Neural crest cell (in vitro differentiated cells): ENCODE measurements at places on chromosomes 2 and 18.

DNA sequence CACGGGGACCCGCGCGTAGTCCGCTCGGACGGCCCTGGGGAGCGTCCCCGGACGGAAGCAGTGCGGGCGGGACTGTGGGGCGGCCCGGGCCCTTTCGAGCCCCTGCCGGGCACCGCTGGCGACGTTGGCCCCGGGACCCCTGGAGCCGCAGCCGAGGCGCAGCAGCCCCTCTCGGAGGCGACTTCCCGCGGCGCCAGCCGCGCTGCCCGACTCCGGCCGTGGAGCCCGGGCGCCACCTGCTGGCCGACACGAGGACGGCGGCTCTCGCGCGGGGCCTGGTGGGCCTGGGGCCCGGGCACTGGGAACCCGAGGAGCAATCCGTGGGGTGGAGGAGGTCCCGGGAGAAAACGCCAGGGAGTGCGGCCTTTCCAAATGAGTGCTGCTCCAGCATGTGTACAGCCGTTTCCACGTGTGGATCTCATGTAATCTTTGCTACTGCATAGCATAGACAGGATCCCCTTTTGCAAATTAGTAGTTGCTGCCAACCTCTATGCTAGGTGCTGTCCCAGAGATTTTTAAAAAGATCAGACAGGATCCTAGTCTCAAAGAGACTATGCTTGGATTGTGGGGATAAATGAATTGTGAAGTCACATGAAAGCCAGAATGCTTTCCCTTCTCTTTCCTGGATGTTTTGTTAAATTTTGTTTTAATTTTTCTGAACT, 4.0 kb downstream of the ID2 start:
- peak; percentile 93 for DNase-seq
- H3K36me3 ChIP-seq: peaks cover 2% of the 10 kb centered on the region
- peak overlapping the region; percentile 74 for H3K4me3 ChIP-seq
- H3K27ac ChIP-seq: no peak overlapping the region
- peaks cover 37% of the 10 kb centered on the region for H3K4me1 ChIP-seq

DNA sequence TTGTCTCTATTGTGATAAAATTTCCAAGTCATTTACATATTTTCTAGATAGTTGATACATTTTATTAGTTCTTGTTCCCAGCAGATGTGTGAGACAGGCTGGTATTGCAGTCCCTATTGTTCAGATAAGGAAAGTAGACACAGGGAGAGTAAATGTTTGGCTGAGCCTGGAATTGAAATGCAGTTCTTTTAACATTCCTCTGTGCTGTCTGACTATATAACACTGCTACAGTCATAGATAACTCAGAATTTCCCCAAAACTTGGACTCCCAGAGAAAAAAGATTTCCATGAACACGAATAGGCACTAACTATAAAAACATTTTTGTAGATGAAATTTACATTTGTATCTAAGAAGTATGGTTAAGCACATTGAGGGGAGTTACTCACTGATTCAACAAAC, 71.4 kb downstream of the PLCL1 start:
- no peak overlapping the region for H3K27ac ChIP-seq
- H3K4me3 ChIP-seq: no peak overlapping the region
- no peak for DNase-seq
- no peaks in the 10 kb centered on the region for H3K36me3 ChIP-seq

DNA sequence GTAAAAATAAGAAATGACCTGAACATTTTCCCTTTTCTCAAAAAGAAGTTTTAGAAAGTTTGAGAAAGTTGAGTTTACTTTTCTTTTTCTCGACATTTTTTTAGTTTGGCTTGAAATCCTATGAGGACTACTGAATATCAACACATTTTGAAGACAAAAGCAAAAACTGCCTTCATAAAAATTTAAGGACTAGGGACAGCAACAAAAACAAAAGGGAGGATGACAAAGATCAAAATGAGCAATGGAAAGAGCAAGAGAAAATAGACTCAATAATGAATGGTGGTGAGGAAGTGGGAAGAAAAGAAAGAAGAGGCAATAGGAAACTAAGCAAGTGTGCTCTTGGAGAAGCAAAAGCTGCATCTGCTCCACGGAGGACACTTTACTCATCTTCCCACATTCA, 82.5 kb downstream of the ABCA12 start:
- H3K36me3 ChIP-seq: no peaks in the 10 kb centered on the region
- H3K4me3 ChIP-seq: no peak overlapping the region
- H3K27me3 ChIP-seq: no peaks in the 10 kb centered on the region
- DNase-seq: no peak
- H3K27ac ChIP-seq: no peak overlapping the region

GRCh38 chr18:48799724-48800315, 150.9 kb downstream of the SMAD7 start:
- no peaks in the 10 kb centered on the region for H3K27me3 ChIP-seq
- H3K4me3 ChIP-seq: no peak overlapping the region
- H3K27ac ChIP-seq: no peak overlapping the region
- no peak for DNase-seq
- H3K4me1 ChIP-seq: no peaks in the 10 kb centered on the region

DNA sequence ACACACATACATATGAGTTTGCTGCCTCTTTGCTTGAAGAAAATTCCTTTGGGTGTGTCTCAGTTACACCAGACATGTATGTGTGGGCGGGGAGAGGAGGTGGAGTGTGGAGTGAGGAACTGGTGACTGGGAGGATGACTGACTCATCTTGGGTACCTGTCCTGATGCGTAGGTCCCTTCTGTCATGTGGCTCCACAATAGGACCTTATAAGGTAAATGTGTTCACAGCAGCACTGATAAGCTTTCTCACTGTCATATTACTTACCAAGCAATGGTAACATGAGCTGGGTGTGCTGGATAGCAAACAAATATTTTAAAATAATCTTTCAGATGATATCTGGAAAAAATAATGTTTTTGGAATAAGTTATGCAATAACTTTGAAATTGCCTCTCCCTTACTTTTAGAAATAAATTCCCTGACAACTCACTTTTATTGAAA, 45.1 kb downstream of the SLC9A2 start:
- H3K36me3 ChIP-seq: no peaks in the 10 kb centered on the region
- no peaks in the 10 kb centered on the region for H3K4me1 ChIP-seq
- DNase-seq: no peak
- no peak overlapping the region for H3K27ac ChIP-seq
- no peak overlapping the region for H3K4me3 ChIP-seq

DNA sequence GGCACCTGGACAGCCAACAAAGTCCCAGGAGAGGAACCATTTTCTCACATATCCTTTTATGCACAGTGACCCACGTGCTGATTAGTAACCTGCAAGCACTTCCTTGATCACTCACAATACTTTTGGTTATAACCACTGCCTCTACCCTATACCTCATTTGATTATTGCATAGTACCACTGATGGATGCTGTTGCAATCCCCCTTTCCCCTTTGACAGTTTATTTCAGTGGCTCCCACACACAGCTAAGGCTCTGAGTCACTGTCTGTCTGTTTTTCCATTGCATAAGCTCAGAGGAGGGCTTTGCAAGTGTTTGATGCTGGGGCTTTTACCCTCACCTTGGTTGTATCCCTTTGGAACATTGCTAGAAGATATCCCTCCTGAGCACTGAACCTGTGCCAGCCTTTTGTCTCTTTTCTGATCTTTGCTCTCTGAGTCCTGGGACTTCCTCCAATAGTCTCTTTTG, 101.7 kb upstream of the RBBP8 start:
- H3K27me3 ChIP-seq: no peaks in the 10 kb centered on the region
- H3K4me1 ChIP-seq: no peaks in the 10 kb centered on the region
- peaks cover 4% of the 10 kb centered on the region for H3K36me3 ChIP-seq
- no peak overlapping the region for H3K4me3 ChIP-seq

DNA sequence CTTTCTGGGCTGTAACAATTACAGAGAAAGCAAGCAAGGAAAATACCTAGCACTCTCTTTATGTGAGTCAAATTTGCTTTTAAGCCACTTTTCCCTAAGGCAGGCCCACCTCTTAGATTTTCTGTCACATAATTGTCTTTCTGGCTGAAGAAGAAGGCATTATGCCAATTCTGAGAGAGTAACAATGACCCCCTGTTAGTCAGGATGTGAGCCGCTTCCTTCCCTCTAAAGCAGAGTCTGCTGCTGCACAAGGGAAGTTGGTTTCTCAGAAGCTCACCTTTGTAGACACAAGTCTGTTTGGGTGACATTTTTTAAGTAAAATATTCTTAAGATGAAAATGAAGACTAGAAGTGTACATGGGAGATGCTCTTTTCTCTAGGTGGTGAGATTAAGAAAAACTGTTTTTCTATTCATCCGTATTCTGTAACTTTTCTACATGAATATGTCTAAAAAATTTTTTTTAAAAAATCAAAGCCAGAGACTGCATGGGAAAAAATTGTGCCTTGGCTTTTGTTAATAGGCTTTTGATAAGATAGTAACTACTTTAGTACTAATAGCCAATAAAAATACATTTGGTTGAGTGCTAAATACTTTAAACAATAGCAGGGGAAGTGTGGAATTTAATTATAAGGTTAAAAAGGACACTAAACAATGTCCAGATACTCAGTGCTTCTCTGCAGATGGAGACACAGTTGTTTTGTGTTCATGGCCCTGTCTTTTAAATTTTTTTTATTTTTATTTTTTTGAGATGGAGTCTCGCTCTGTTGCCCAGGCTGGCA, 33.4 kb upstream of the VPS54 start:
- DNase-seq: no peak
- H3K27ac ChIP-seq: no peak overlapping the region
- peaks cover 38% of the 10 kb centered on the region for H3K4me1 ChIP-seq

GRCh38 chr18:39911716-39912115, 2043.3 kb upstream of the PIK3C3 start:
- no peak for DNase-seq
- no peak overlapping the region for H3K27ac ChIP-seq
- no peaks in the 10 kb centered on the region for H3K36me3 ChIP-seq

DNA sequence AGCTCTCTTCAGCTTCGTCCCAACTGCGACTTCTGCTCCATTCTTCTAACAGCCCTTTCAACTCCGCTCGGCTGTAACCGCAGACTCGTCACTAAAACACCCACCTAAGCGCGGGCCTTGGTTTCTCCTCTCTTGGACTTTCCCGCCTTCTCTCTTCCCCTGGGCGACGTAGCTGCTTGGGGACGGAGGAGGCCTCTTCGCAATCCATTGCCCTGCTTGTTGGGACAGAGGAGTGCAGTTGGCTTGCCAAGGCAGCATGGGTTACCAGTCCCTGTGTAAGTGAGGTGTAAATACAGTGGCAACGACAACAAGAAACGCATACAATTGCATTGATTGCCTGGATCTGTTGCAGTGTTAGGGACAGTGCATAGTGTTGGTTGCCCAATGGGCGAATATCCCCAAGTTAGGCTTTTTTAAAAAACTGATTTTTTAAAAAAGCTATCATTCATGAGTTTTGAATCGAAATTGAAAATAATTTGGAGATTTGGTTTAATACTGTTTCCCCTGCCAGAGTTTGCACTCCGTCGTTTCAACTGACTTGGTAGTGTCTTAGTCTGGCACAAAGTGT, 484 bp upstream of the DARS1 start:
- no peaks in the 10 kb centered on the region for H3K36me3 ChIP-seq
- H3K27me3 ChIP-seq: no peaks in the 10 kb centered on the region
- H3K4me1 ChIP-seq: peaks cover 20% of the 10 kb centered on the region
- DNase-seq: no peak

GRCh38 chr2:71658771-71659170, 205.4 kb downstream of the DYSF start:
- H3K27me3 ChIP-seq: no peaks in the 10 kb centered on the region
- H3K36me3 ChIP-seq: peaks cover 5% of the 10 kb centered on the region
- no peak overlapping the region for H3K4me3 ChIP-seq
- no peak for DNase-seq

DNA sequence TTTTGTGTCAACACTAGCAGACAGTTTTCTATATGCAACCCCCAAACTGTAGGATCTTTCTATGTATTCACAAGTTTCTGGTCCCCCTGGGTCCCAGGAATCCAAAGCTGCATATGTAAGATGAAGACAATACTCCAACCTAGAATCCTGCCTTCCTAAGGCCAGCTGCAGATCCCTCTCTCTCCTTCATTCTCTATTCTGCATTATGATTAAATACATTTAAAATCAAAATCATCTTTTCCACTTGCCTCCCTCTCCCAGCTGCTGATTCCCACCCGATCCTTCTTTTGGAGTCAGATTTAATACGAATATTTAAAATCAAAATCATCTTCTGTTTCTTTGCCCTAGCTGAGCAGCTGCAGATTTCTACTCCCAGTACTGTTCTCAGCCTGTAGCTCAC, 783.0 kb upstream of the ZEB2 start:
- no peaks in the 10 kb centered on the region for H3K36me3 ChIP-seq
- H3K27me3 ChIP-seq: no peaks in the 10 kb centered on the region
- H3K4me3 ChIP-seq: no peak overlapping the region
- no peak for DNase-seq
- no peak overlapping the region for H3K27ac ChIP-seq
- H3K4me1 ChIP-seq: peaks cover 24% of the 10 kb centered on the region

- no peak for DNase-seq
- no peaks in the 10 kb centered on the region for H3K4me1 ChIP-seq
- H3K4me3 ChIP-seq: no peak overlapping the region
- H3K36me3 ChIP-seq: no peaks in the 10 kb centered on the region
These were observed 84.6 kb downstream of the TMEM237 start for GRCh38 chr2:201558665-201559064.

DNA sequence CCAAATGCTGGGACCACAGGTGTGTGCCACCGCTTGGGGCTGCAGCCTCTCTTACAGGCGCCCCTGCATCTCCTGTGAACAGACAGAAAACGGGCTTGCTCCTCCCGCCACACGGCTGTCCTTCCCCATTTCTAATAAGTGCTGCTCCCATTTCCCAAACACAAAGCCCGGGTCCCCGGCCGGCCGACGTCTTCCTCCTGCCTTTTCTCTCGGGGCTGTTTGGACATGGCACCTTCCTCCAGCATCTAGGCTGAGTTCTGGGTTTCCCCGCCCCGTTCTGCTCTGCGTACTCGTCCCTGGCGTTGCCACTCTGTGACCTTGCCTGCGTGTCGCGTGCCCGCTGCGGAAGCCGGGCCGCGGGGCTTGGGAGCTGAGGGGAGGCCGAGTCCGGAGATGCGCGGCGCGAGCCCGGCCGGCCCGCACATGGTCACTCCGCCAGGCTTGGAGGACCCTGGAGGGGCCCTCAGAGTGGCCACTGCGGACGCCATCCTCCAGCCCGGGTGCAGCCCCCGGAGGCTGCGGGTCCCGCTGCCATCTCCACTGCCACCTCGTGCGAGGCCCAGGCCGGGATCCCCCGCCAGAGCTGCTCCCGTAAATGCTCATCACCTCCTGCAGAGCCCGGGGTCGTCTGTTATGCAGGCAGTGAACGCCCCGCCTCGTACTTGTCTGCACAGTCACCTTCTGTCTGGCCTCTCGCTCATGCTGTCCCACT, 26.3 kb downstream of the PRELID3A start:
- peaks cover 23% of the 10 kb centered on the region for H3K36me3 ChIP-seq
- peaks cover 6% of the 10 kb centered on the region for H3K4me1 ChIP-seq
- peak overlapping the region; percentile 89 for H3K27ac ChIP-seq
- H3K27me3 ChIP-seq: no peaks in the 10 kb centered on the region
- H3K4me3 ChIP-seq: peak overlapping the region; percentile 49

- no peaks in the 10 kb centered on the region for H3K36me3 ChIP-seq
- no peaks in the 10 kb centered on the region for H3K27me3 ChIP-seq
- H3K4me3 ChIP-seq: no peak overlapping the region
- H3K27ac ChIP-seq: no peak overlapping the region
These were observed 16.1 kb downstream of the WIPF1 start for GRCh38 chr2:174581491-174581890.

- no peak overlapping the region for H3K27ac ChIP-seq
- H3K36me3 ChIP-seq: no peaks in the 10 kb centered on the region
- no peak for DNase-seq
- peaks cover 3% of the 10 kb centered on the region for H3K27me3 ChIP-seq
- H3K4me3 ChIP-seq: no peak overlapping the region
These were observed 63.0 kb downstream of the GLI2 start for GRCh38 chr2:120798567-120799247.

- H3K4me3 ChIP-seq: no peak overlapping the region
- no peak for DNase-seq
- no peaks in the 10 kb centered on the region for H3K36me3 ChIP-seq
- H3K27ac ChIP-seq: no peak overlapping the region
- no peaks in the 10 kb centered on the region for H3K4me1 ChIP-seq
These were observed 29.9 kb upstream of the STAT4 start for GRCh38 chr2:191180713-191181112.
